Fibroblast of skin of abdomen (primary cell): ENCODE measurements at places on chromosomes 7 and 10.

DNA sequence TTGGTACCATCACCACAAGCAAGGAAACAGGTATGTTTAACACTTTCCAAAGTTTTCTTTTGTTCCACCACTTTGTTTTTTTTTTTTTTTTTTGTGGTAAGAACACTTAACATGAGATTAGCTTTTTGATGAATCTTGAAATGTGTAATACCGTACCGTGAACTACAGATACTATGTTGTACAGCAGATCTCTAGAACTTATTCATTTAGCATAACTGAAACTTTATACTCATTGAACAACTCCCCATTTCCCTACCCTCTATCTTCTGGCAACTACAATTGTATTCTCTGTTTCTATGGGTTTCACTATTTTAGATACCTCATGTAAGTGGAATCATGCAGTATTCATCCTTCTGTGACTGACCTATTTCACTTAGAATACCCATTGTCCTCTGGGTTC lies 162.7 kb upstream of the ITGB1 start:
- no peak for DNase-seq

DNA sequence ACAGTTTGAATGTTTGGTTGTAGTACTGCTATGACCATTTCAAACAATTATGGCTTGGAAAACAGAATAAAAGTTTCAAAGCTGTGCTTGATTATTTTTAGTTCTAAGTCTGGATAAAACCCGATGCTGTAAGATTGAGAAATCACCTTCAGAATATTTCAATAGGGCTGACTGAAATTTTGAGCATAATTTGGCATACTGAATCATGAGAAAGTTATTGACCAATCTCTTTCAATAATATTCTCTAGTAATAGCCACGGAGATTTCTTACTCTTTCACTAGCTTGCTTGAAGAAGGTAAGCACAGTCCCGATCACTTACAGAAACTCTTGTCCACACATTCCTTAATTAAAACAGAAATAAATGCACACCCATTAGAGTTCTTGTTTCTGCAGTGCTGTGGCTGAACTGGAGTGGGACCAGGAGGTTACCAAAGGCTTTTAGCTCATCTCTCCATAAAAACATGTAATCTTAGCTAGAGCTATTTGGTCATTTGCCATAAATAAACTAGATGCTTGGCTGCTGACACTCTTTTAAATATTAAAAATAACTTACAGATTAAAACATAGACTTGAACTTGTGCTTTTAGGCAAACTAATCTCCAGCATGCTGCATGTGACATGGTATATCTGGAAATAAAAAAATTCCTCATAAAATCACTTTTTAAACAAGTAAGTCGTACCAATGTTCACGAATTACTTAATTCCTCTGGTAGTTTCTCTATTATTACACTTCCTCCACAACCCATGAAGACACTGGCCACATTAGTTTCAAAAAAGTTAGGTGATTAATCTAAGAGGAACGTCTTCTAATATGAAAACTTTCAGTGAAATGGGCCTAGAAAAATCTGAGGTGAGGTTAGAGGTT lies 97.8 kb downstream of the AGMO start:
- DNase-seq: peak; percentile 24

DNA sequence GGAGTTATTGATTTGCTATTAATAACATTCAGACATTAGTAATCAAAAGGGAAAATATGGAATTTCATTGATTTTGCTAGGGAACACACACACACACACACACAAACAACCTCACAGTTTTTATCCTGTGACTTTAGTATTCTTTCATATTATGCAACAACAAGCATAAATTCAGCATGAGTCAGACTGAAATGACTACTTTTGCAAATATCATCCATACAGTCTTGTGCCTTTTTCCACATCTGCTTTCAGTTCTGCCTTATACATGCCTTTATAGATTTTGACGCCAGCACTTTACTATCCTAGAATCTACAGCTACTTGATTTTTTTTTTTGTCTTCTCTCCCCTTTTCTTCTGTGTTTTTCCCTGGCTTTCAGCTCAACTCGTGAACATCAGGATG lies 975.8 kb upstream of the LRRTM3 start:
- peak; percentile 27 for DNase-seq

- DNase-seq: no peak
These were observed 4.3 kb downstream of the HNRNPF start for GRCh38 chr10:43404704-43405084.

- DNase-seq: no peak
These were observed 251.4 kb downstream of the MAD1L1 start for GRCh38 chr7:1981201-1981877.

DNA sequence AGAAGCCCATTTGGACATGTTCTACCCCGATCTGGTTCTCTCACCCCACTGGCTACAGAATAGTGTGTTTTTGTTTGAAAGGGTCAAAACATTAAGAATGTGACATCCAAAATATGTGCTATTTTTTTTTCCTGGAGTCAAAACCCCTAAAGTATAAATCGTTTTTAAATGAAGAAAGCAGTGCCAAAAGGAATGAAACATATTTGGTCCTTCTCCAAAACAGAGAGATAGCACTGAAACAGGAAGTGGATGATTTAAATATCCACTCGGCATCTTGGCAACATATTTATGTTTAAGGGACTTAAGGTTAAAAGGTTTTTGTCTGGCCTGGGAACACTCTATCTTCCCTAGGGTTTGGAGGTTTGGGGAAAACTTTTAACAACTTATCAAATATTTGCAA lies 32.3 kb downstream of the CALD1 start:
- DNase-seq: peak; percentile 62

- no peak for DNase-seq
These were observed 147.8 kb upstream of the GPR22 start for GRCh38 chr7:107322015-107322414.

DNA sequence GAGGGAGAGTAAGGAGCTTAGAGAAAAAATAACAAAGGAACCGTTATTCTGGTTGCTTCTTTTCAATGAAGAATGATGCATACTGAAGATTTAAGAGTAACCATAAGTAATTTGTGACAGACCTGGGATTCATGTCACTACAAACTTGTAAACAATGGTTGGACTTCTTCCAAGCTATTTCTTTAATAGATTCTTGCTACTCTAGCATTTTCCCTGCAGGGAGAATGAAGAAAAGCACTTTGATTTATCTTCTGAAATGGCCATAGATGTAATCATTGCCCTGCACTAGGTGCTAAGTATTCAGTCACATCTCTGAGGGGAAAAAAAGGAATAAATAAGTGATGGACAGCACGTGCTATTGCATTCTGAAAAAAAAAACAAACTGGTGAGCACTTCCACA lies 606.6 kb upstream of the LRRN3 start:
- DNase-seq: no peak

DNA sequence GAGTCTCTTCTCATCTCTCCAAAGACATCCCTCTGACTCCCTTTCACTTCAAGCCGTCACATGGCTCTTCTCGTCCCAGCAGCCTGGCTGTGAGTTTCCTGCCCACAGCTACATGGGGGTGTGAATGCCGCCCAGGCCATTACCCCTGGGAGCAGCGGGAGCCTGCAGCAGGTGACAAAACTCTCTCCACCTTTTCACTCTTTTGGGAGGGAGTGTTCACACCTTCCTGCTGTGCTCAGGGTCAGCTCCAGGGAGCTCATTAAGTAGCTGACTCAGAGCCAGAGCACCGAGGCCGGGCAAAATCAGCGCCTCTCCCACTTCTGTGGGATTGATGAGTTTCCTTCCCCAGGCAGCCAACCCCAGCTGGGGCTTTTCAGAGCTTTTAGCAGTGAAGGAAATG lies 271.3 kb downstream of the TYW1 start:
- DNase-seq: no peak

- DNase-seq: peak; percentile 68
These were observed 50.9 kb upstream of the SEMA3D start for GRCh38 chr7:85237721-85238120.

GRCh38 chr10:128050936-128051335 lies 75.3 kb downstream of the MKI67 start:
- no peak for DNase-seq

GRCh38 chr7:50266635-50267386 lies 37.7 kb upstream of the IKZF1 start:
- DNase-seq: no peak

GRCh38 chr7:120402801-120403200 lies 129.8 kb downstream of the KCND2 start:
- peak; percentile 21 for DNase-seq

- no peak for DNase-seq
These were observed 625 bp downstream of the GIMAP2 start for GRCh38 chr7:150686030-150686631.

DNA sequence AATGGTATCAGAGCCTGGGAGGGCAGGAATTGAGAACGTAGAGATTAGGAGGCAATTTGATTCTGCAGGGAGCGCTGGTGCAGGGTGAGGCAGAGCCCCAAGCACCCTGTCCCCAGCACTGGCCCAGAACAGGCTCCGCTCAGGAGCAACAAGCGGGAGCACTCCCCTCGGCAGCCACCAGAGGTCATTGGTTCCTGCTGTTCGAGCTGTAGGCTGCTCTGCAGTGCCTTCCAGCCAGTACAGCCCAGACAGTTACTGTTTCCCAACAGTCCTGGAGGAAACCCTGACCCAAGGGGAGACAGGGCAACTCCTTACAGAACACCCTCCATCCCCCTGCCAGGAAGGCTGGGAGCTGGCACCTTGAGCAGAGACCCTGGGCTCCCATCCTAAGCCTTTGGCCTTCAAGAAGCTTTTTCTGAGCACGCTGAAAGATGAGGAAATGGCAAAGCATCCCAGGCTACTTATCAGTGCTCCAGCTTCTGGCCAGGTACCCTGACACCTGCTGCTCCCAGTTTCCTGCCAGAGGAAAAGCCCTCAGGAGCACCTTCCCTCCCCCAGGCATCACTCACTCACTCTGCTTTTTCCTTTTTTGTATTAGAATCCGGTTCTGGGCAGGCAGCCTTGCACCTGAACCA lies 71.2 kb upstream of the EFCAB10 start:
- peak; percentile 66 for DNase-seq

- no peak for DNase-seq
These were observed 139.2 kb upstream of the RET start for GRCh38 chr10:42937649-42938180.

DNA sequence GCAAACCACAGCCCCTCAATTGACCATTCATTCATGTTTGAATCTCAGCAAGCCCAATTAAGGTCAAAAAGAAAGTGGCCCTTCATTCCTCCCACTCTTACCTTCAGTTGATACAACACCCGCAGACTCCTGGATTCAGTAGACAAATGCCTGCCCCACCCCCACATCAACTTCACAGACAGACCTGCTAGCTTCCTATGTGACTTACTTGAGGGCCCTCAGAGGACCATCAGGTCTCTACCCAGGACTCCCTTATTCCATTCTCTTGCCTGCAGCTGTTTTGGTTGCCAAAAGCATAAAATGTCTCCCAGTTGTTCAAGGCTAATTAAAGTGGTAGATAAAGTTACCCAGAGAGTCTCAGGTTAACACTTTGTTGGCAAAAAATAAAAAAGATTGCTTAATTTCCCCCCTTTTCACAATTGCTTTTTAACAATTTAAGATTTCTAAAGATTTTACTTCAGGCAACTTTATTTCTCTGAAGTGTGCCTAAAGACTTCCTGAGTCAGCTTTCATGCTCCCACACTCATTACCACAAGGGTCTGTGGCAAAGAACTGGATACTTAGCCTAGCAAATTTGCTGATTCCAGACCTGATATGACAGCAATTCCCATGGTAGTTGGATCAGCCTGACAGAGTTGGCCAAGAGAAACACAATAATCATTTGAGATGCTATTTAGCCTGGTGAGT lies 3.3 kb upstream of the MTERF1 start:
- DNase-seq: no peak

- DNase-seq: no peak
These were observed 126.7 kb downstream of the WDR11 start for GRCh38 chr10:120977897-120978296.

- no peak for DNase-seq
These were observed 5.0 kb downstream of the LRRC27 start for GRCh38 chr10:132336919-132337407.

GRCh38 chr10:119253433-119254174 lies 46.2 kb downstream of the GRK5 start:
- DNase-seq: peak; percentile 93

GRCh38 chr7:18890134-18890533 lies 227.3 kb downstream of the TWIST1 start:
- DNase-seq: peak; percentile 85

GRCh38 chr7:142867097-142867378 lies 12.2 kb downstream of the EPHB6 start:
- no peak for DNase-seq

- DNase-seq: no peak
These were observed 211.5 kb downstream of the KLF6 start for GRCh38 chr10:3573498-3573897.

DNA sequence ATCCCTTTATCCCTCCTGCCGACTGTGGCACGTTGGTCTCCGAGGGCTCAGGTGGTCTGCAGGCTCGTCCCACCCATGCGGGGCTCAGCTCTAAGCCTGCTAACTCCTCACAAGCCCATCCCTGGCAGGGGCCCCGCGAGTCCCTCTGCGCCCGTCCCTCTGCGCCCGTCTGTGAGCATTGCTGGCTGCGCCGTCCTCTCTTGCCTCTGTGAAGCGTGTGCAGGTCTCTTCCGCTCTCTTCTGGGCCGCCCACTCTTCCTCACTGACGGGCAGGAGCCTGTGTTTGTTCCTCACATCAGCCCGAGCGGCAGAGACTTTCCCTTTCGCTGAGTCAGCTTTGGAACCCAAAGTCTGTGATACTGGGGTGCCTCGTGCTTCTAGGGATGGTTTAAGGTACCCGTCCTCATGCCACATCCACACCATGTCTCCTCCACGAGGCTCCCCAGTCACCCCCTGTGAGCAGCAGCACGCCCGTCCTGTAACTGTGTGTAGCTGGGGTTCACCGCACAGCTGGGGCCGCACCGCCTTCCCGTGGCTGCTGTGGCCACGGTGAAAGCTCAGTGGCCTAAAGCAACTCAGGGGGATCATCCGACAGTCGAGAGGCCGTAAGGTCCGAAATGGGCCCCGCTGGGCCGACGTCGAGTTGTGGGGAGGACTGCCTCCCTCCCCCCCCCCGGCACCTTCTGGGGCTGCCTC lies 35.5 kb downstream of the ADGRA1 start:
- DNase-seq: no peak

DNA sequence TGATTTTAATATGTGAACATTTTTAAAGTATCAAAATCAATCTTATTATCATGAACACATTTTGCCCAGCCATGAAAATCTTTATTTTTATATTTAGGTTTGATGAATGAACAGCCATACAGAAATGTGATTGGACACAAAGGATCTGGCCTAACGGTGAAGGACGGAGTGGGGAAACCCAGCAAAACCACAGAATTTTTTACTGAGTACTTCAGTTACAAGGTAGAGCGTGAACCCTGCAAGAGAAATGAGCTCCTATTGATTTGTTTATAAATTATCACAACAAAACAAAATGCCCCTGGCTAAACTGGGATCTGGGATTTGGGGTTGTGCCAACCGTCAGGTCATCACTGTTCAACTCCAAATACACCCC lies 118.8 kb downstream of the JAZF1 start:
- DNase-seq: no peak

DNA sequence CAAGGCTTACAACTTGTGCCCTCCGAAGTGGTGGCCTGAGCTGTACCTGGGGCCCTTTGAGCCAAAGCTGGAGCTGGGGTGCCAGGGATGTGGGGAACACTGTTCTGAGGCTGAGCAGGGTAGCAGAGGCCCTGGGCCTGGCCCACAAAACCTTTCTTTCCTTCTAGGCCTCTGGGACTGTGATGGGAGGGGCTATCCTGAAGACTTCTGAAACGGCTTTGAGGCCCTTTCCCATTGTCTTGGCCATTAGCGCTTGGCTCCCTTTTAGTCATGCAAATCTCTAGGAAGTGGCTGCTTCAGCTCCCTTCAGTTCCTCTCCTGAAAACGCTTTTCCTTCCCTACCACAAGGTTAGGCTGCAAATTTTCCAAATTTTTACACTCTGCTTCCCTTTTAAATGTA lies 16.8 kb upstream of the CRYGN start:
- DNase-seq: no peak
